Sciatic nerve (tissue), 2 donors: ENCODE measurements at places on chromosomes 5 and 9. TPM values are rescaled to one million over a fixed set of nuclear protein-coding genes. Genes with fewer than 3 reads are reported as not detected.

DNA sequence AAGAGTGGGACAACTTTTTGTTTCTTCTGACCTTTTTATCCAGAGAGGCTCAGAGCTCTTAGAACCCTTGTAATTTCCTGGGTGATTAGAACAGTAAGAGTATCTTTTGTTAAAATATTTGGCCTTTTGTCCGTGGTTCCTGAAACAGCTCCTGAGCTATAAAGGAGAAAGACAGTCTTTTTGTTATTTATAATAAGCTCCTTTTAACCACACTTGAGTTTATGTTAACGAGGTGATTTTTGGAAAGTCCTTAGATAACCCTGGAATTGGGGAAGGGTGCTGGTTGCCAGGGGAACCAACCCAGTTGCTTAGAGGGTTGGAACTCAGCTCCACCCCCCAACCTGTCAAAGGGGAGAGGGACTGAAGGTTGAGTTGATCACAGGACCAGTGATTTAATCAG, 4.8 kb downstream of the ZNF483 start:
- DNase-seq: no peak

CYLC2 gene
- not detected for total RNA-seq

OR1Q1 gene
- total RNA-seq: not detected

MARCOL gene
- not detected for total RNA-seq

DNA sequence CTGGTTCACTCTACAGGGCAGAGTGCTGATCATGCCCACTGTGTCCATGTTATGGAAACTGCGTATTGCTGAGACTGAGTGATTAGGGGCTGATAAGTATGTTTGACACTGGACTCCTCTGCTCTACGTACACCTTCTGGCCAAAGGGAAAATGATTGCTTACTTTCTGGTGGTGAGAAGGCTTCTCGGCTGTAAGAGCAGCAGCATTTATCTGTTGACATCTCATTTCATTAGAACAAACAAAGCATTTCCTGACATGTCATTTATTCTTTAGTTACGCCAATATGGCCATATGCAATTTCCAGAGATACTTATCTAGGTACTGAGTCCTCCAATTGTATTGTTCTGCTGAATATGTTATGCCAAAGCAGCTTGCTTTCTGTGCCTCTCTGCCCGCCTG, 5.6 kb downstream of the FAXDC2 start:
- DNase-seq: no peak

DNA sequence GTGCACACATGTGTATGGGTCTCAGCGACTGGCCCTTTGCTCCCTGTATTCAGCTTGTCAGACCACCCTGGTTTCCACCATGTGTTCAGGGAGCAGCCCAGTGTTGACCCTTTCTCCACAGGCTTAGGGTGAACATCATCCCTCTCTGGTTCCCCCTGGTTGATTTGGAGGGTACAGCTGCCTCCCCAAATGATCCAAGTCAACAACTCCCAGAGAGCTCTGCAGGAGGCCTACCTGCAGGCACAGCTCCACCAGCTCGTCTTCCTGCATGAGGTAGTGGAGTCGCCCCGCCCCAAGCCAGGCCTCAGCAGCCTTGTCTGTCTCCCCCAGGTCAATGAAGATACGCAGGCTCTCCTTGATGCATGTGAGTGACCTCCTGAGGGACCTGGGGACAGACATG, 50.5 kb downstream of the SH3TC2 start:
- DNase-seq: no peak

PCDHGC3 gene
- 71.4 TPM for total RNA-seq

- no peak for DNase-seq
Measured at GRCh38 chr9:113599646-113600022, 136.1 kb downstream of the RGS3 start.

KIF12 gene
- total RNA-seq: 0.22 TPM

GRCh38 chr5:74954919-74955318, 88.7 kb upstream of the FAM169A start:
- no peak for DNase-seq

DNA sequence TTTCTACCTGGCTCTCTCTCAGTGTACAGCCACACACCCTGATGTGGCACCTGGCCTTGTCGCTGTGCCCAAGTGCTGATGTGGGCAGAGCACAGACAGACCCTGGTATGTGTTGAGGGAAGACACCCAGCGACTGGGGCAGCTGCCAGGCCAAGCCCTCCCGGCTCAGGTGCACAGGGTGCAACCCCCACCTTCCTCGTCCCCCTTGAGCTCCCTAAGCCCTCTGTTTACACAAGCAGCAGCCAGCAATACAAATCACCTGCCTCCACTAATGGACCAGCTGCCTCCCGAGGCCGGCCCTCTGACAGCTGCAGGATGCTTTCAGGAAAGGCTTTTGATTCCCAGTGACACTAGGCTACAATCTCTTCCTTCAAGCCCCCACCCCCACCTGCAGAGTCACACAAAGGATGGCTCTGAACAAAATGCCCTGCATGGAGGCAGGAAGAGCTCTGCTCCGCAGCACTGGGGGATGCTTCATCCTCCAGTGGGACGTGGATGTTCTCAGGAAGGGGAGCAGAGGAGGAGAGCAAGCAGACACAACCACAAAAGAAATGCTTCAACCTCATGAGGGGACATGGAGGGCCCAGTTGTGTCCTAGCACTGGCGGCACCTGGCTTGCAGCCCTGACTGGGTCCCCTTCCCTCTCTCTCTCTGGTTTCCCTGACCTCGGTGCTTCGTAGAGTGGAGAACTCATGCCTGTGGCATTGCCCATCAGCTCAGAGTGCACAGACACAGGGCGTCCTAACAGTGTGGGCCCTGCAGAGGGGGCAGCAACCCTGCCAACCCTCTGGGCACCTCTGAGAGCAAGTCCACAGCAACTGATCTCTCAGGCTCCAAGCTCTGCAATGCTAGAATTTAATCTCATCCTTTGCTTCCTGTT, 140.8 kb downstream of the BARX1 start:
- no peak for DNase-seq

PIP5KL1 gene
- total RNA-seq: 2.0 TPM

PCDH1 gene
- total RNA-seq: 36.4 TPM

DNA sequence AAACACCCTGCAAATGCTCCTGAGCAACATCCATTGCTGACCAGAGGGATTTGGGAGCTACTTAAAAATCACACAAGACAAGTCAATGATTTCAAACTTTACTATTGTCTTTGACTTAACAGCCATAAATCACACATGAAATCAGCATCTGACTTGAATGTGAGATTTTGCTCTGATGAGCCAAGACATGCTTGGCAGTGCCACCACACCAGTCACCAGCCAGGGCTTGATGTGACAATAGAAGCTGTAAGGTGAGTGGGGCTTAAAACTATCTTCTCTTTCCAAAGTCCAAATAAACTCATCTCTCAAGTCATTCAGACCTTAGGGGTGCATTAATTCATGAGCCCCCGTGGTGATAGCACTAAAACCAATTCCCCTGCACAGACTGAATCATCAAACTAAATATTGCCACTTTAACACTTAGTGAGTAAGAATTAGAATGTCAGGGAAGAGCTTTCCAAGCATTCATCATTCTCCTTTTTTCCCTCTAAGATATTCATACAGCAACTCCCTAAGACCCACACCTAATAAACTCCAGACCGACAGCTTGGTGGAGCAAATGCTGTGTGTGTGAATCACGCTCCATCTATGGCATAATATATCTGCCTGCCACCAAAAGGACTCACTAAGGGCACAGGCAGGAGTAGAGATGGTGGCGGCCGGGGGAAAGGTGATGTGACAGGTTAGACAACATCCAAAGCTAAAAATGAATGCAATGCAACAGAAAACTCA, 119.4 kb downstream of the SPOCK1 start:
- no peak for DNase-seq

PCDHA12 gene
- 5.8 TPM for total RNA-seq

CDC20B gene
- total RNA-seq: not detected

- DNase-seq: no peak
Measured at GRCh38 chr5:159304961-159305595, 25.2 kb downstream of the IL12B start.

ZNF618 gene
- total RNA-seq: 15.5 TPM

- DNase-seq: no peak
Measured at GRCh38 chr5:92909602-92909962, 671.4 kb downstream of the NR2F1-AS1 start.

GRCh38 chr9:73845954-73846690, 651.0 kb upstream of the RORB start:
- no peak for DNase-seq

GRCh38 chr9:37978481-37978864, 74.5 kb upstream of the SLC25A51 start:
- DNase-seq: no peak

BTF3 gene
- total RNA-seq: 508 TPM

DNA sequence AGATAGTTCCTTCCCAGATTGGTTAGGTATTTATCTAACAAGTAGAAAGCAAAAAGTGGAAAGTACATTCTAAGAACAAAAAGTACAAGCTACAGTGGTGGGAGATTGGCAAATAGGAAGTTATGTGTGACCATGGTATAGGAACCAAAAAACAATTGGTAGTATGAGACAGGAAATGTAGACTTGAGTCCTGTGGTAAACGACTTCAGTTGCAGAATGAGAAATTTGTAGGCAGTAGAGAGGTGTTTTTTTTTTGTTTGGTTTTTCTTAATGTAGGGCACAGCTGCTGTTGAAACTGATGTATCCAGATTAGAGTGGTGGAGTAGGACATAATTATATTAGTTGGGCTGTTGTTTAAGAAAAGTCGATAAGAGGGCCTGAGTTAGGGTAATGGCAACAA, 72.0 kb downstream of the CCNH start:
- no peak for DNase-seq
